ENCODE measurements at places on chromosomes 7 and 10.

GRCh38 chr10:7788639-7789286 lies 786 bp downstream of the ATP5F1C start:
- no peak for DNase-seq

- peak; percentile 52 for DNase-seq
These were observed 444.7 kb downstream of the DGKB start for GRCh38 chr7:14457568-14458453.

DNA sequence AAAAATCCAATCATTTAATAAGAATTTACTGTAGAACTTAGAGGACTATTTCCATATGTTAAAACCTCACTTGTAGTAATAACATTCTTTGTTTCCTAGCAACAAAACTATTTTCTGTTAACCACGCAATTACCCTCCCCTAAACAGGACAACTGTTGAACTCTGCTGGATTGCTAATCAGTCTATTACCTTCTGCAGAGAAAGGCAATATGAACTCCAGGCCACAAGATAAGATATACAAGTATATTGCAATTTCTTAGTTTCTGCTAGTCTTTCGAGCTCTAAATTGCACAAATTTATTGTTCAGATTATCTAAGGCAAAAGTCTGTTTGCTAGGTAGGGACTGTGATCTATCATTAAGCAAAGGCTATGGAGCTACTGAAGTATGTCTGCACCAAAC lies 920.1 kb upstream of the LRRN3 start:
- DNase-seq = no peak

GRCh38 chr10:82171899-82172298 lies 296.9 kb downstream of the NRG3 start:
- DNase-seq = no peak

DNA sequence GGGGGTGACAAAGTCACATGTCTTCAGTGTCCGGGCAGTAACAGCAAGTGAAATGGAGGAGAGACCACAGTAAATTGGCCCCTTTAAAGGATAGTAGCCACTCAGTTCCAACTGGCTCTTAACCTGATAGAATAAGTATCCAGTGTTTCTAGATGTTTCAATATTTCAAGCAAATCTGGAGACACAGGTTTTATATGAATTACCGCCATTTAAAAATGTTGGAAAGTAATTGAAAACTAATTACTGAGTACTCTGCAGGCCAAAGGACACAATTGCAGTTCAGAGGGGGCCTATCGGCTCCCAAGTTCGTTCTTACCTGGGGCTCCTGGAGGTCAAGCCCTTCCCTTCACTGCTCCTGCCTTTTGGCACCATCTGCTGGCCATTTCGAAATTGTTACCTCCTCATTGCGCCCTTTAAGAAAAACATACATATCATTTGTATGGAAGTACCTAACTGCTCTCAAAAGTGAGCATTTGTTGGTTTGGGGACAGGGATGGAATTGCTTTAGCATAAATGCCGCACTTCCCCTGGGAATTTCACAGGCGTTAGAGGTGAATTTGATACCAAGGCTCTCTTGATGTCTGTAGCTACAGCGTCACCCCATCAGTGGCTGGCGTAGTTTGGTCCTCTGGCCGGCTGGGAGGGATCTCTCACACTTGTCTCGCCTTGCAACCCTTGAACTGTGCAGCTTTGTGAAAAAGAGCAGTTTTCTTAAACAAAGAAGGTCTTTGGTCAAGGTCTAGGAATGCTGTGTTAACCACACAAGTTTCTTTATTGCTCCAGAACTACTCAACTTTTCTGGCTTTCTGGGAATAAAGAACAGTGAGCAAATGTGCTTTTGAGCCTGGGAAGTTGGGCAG lies 220.0 kb downstream of the ARHGAP21 start:
- no peak for DNase-seq

- DNase-seq = no peak
These were observed 50.0 kb downstream of the PRF1 start for GRCh38 chr10:70552586-70552985.

DNA sequence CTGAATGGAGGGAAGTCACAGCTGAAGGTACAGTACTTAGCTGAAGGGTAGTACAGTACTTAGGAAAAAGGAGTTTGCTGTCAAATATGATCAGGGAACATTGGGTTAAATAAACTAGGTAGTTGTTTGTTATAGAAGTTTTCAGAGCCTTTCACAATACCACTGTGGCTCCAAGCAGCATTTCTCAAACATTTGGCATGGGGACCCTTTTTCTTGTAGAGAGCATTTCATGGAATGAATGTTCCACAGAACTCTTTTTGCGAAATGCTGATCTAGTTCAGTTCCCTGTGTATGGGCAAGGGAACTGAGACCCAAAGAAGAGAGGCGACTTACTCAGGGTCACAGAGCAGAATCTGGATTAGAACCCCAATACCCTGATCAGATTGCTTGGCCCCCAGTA lies 31.5 kb upstream of the DDX50 start:
- no peak for DNase-seq

- DNase-seq = no peak
These were observed 160.6 kb downstream of the ADARB2 start for GRCh38 chr10:1576467-1577372.
